Psoas muscle (tissue), 8 donors: ENCODE measurements at places on chromosomes 16 and 17. TPM values are rescaled to one million over a fixed set of nuclear protein-coding genes. Genes with fewer than 3 reads are reported as not detected.

DNA sequence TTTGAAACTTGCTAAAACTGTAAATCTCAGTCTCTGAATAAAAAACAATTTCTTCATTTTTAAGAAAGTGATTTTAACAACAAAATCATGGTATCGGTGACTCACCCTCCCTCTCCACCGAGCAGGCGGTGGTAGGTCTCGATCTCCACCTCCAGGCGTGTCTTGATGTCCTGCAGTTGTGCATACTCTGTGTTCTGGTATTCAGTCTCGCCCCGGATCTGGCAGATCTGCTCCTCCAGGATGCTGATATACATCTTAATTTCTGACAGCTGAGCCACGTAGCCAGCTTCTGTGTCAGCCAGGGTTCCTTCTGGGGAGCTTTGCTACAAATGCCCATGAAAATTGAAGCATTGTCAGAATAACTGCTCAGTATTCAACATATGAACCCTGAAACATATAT, 15.4 kb upstream of the KRT24 start:
- no peak for DNase-seq

- no peak for DNase-seq
Measured at GRCh38 chr17:30200106-30200505, 35.4 kb downstream of the SLC6A4 start.

DNA sequence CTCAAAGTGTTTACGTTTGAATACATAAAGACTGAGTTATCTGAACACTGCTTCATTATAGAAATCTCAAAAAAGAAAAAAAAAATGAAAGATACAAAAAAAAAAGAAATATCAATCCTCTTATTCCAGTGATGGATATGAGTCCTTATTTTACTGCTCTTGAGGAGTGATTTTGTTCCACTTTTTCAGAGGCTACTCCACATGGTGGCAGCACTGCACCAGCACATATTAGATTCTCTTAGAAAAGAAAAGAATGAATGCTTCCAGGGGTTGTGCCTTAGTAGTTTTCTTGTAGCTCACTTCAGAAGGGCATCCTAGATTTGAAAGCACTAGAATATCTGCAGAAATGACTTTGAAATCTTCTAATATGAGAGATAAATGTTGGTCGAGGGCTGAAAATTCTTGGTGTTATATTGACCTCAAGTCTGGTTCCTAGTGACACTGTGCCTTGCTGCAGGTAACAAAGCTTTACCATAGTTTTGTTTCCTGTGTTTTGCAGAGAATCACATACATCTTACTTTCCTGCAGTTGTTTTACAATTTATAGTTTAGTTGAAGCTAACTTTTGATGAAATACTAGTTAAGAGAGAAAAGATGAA, 25.9 kb downstream of the AP2B1 start:
- DNase-seq, result peak; percentile 27

DNA sequence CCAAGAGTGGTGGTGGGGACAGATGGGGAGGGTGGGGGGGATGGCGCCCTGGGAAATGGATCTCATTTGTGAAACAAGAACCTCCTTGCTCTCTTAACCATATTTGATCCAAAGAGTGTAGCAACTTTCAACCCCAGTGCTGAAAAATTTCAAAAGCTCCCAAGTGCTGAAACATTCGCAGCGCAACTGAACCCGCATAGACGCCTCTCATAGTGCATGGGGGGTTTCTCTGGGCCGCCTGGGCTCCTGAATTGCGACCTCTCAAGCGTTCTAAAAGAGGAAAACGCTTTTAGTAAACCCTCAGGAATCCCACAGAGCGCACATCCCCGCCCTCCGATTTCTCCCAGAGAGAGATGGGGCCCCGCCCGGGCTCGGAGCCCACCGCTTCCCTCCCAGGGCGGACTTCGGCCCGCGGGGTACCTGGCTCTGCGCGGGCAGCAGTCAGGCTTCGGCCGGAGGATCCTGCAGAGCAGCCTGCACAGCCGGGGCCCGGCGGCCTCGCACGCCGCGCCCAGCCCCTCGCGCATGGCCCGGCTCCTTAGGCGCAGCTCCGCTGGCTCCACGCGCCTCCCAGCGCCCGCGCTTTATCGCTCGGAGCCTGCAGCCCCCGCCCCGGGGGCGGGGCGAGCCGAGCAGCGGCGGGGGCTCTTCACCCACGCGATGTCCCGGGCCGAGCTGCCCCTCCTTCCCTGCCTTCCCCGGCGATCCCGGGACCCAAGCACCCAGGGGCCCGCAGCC, 7.0 kb downstream of the NOS2 start:
- peak; percentile 24 for DNase-seq

Gene HOXB13
- not detected for total RNA-seq

Gene DUXB
- total RNA-seq, result not detected

GRCh38 chr17:34177642-34178041, 77.4 kb upstream of the CCL2 start:
- DNase-seq, result no peak

Gene NHERF2
- total RNA-seq, result 93.9 TPM

- no peak for DNase-seq
Measured at GRCh38 chr16:68377221-68377620, 66.4 kb downstream of the PRMT7 start.

Gene VAT1
- total RNA-seq, result 20.0 TPM

- peak; percentile 51 for DNase-seq
Measured at GRCh38 chr17:82050761-82051641, 610 bp downstream of the RFNG start.

Gene TLCD2
- total RNA-seq, result 1.8 TPM

DNA sequence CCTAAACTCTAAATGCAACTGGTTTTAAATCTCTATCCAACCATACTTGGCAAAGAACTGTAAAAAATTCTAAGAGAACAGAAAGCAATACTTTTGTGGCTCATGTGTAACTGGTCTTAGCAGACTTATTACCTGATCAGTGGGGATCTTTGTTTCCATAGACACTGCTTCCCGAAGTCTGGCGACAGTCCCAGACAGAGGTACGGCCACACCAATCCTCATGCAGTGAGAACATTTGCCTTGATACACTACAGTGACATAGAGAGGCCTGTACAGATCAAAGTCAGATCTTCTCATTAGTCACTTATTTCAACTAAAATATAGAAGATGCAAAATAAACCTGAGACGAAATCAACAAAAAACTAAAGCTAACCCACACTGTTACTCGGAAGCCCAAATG, 43.9 kb downstream of the USP31 start:
- DNase-seq, result no peak

GRCh38 chr17:17303010-17303846, at the start of gene NT5M:
Gene NT5M, plus strand, starts transcription at chr17:17303373. Its CDS starts 178 bp downstream, at chr17:17303551.
- peak; percentile 82 for DNase-seq

Gene NPIPB6
- total RNA-seq, result 0.76 TPM

DNA sequence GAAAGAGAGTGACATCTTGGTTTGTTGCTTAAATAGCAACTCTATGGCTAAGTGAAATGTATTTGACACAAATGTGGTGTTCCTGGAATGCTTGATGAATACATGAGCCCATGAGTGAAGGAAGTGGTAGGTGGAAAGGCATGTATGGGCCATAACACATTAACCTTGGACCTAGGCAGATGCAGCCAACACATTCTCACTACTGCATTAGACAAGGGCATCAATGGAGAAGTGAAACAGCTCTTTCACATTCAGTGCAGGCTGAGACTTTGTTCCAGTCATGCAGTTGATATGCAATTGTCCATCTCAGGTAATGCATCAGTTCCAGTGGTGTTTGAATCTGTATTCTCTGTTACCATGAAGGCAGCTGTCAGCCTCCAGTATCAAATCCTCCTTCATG, 133.6 kb downstream of the HS3ST3B1 start:
- no peak for DNase-seq

- DNase-seq, result no peak
Measured at GRCh38 chr17:15885770-15886169, 59.2 kb upstream of the ADORA2B start.

DNA sequence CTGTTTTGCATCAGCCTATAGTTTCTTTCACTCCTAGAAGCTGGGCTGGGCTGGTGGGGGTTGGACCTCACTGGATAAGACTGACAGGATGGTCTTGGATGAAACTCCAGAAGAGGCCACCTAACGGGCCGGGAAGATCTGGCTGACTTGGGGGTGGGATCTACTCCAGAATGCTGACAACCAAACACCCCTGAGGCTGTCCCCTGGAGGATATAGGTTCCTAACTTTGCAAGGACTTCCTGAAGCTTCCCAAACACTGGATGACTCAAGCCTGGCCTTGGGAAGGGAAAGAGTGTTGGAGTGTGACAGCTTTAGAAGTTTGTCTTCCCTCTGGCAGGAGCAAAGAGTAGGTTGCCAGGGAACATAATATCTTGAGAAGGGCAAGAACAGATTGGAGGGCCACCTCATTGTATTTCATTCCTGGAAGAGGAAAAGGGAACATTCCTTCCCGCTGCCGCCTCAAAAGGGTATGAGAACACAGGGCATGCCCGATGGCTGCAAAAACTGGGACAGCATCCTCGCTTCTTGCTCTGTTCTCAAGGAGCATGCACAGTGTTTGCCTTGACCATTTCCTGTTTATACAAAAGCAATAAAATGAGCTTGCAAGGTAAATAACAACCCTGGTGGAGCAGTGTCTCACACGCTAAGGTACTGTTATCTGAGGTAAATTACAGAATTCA, 6.8 kb upstream of the CYB5B start:
- no peak for DNase-seq

Gene MPP2
- total RNA-seq, result 0.81 TPM
